Ovary (tissue), 10 donors: ENCODE measurements at places on chromosomes 1 and 21. TPM values are rescaled to one million over a fixed set of nuclear protein-coding genes. Genes with fewer than 3 reads are reported as not detected.

Gene S100B
- 0.85 TPM for total RNA-seq

Gene WNT2B
- 45.1 TPM for total RNA-seq

Gene HES4
- total RNA-seq, result 6.1 TPM

Gene SPATA1
- 1.9 TPM for total RNA-seq

Gene HTR1D
- 0.08 TPM for total RNA-seq

Gene FOXE3
- total RNA-seq, result not detected

Gene S100A7A
- not detected for total RNA-seq
